ENCODE measurements at places on chromosomes 6 and 20.

GRCh38 chr6:6742535-6742934 lies 154.0 kb downstream of the LY86 start:
- DNase-seq: no peak

GRCh38 chr6:116888732-116889360 lies 11.8 kb downstream of the RFX6 start:
- no peak for DNase-seq

- no peak for DNase-seq
Measured at GRCh38 chr6:54515713-54516112, 207.5 kb downstream of the TINAG start.

- no peak for DNase-seq
Measured at GRCh38 chr6:142846459-142846831, 98.5 kb downstream of the HIVEP2 start.

GRCh38 chr6:90611543-90612312 lies 24.9 kb upstream of the MAP3K7 start:
- DNase-seq: no peak

DNA sequence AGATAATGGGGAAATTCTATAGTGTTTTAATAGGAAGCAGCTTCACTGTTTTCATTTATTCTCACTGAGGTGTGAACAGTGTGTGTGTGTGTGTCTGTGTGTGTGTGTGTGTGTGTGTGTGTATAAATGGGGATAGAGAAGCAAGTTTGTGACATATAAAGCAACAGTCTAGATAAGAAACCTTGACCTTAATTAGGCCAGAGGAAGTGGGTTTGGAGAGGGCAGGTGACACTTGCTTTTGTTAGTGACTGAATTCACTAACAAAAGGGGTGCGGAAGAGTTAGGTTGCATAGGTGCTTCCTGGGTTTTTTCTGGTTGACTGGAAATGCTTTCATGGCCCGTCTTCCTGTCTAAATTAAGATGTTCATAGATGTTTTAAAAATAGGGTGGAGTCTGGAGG lies 515.7 kb upstream of the FLRT3 start:
- DNase-seq: no peak

DNA sequence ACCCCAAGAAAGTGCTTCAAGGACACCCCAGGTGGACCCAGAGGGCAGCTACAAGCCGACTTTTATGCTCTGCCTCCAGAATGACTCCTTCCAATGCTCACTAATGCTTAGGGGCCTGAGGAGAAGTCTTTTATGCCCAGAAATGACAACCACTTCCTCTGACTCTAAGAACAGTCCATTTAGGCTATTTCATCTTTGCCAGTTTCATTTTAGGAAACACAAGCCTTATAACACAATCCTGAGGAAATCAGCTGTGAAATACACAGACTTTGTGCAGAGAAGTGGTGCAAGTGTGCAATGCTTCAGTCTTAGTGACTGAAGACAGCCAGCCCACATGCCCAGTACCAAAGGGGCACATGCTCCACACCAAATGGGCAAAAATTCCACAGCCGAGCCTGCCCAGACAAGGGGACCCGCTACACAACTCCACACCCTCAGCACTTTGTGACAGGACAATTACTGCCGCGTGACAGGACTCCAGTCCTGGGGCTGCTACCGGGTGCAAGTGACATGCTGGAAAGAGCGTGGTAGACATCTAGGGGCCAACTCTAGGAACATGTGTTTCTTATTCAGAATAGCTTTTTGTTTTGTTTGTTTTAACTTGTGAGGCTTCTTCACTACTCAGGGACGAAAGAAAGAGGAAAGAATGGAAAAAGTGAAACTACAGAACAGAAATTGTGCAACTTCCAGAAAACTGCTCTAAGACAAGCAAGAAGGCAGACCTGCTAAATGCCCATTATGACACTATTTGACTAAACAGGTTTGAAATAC lies 28.2 kb upstream of the PLAGL1 start:
- DNase-seq: no peak

- DNase-seq: no peak
Measured at GRCh38 chr6:149060985-149061760, 256.3 kb upstream of the TAB2 start.

- no peak for DNase-seq
Measured at GRCh38 chr20:44805979-44806620, 4.2 kb downstream of the RIMS4 start.

DNA sequence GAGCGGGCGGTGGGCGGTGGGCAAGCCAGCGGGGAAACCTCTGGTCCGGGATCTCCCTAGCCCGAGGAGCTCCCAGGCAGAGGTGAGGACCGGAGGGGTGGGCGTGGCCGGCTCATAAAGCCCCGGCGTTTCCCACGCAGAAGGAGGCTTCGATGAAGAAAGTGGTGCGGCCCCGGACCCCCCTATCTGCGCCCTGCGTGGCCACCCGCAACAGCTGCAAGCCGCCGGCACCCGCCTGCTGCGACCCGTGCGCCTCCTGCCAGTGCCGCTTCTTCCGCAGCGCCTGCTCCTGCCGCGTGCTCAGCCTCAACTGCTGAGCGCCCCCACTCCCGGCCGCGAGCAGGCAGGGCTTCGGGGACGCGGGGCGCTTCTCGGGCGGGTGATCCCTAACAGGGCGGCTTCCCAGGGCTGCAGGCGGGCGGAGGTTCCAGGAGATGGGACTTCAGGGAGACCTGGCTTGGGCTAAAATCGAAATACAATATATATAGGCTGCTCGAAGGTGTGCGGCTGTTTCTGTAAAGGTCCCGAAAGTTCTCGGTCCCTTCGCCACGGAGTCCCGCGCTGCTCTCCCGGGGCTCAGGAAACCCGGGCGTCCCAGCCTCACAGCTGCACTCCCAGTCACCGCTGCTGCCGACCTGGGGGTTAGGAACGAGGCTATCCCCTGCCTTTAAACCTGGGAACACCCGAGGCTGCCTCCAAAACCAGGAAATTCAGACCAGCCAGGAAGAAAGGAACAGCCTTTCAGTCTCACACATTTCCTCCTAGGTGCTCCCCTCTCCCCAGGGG lies 27.8 kb downstream of the ASIP start:
- DNase-seq: peak; percentile 4

DNA sequence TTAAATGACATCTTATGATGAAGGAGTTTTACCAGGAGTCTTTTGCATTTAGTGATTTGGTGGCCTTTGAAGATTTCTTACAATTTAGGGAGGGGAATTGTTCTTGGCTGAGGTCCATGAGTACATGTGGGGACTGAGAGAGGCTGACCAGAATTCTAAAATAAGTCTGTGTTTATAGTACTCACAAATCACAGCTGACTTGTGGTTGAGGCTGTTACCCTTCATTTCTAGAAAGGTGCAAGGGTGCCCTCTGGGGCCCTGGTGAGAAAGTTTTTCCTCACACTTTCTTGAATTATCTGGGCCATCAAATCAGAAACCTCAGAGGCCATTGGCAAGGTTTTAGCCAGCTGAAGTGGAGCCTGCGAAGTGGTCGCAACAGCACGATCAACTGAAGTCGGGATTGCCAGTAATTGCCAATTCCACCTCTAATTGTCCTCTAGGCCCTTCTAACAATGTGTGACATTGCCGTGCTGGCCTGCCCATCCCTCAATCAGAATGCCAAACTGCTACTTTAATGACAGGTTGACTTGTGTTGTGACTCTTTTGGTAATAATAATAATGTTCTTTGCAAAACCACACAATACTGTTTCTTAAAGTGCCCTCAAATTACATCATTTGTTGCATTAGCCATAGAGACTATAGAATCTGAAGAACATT lies 221.6 kb downstream of the OGFRL1 start:
- no peak for DNase-seq

- DNase-seq: no peak
Measured at GRCh38 chr6:105078386-105078708, 101.5 kb downstream of the POPDC3 start.

- no peak for DNase-seq
Measured at GRCh38 chr6:41975276-41975675, 33.7 kb upstream of the CCND3 start.

DNA sequence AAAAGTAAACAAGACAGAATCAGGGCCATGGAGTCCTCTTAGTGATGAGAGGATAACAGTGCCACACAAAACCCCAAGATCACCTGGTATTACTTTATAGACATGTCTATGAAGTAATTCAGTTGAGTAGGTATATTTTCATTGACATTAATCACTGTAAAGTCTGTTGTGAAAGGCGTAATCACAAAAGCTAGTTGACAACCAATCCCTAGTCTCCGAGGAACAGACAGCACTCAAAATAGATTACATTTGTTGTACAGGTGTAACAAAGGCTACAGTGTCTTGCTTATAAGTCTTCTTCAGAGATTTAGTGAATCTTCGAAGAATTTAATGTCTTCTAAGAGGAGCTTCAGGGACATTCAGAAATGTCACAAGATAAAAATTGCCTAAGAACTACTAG lies 120.1 kb downstream of the TMEM200A start:
- no peak for DNase-seq

GRCh38 chr6:4309540-4309939 lies 174.2 kb upstream of the ECI2 start:
- DNase-seq: no peak

- no peak for DNase-seq
Measured at GRCh38 chr6:35024551-35025054, 116.5 kb downstream of the TCP11 start.

DNA sequence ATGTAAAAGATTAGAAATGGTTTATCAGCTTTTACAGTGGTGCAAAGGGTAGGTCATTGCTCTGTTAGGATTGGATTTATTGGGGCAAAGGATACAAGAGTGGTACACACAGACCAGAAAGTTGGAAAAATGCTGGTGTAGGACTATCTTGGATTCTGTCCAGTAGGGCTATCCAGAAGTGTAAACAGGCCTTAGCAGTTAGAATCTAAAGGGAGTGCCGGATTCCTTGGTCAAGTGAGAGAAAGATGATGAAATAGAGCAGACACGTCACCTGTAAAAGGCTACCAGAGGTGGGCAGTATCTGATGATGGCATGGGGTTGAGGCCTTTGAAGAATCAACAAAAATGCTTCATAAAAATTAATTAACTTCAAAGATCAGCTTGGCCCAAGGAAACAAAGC lies 975.9 kb downstream of the KIF16B start:
- DNase-seq: no peak

- no peak for DNase-seq
Measured at GRCh38 chr6:122007339-122007738, 392.1 kb upstream of the HSF2 start.

GRCh38 chr6:106439459-106439858 lies 78.9 kb downstream of the CRYBG1 start:
- no peak for DNase-seq

DNA sequence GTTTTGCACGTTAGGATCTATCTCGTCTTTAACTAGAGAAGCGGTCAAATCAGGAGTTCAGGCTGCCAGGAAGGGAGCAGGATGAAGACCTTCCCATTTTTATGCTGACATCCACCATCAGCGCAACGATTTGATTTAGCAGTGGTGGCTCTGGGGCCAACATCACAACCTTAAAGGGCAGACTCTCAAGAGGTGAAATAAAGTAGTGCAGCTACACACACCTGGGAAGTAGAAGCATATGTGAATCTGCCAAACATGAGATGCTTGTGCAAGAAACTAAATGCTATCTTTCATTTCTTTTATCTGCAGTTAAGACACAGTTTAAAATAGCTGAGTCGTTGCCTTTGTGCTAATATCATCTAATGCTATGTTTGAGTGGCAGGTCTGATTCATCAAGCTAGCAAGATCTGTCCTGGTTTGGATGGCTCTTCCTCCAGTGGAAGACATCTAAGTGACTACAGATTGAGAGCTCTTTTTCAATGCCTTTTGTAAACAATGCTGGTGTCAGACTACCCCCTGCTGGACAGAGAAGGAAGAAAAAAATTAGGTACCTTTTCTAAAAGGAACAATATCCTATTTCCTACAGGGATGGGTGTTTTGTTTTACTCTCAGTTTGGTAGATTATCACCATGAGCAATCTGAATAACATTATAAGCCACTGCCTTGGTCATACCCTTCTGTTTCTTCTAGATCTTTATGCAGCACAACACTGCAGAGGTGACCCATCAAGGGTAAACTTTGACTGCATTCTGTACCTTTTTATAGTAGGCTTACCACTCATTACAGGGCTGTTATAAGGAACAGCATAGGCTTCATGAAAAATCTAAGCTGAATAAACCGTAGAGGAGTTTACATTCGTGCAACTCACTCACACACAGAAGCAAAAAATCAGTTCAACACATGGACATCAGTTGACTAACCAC lies 171.6 kb upstream of the FBXL4 start:
- no peak for DNase-seq

DNA sequence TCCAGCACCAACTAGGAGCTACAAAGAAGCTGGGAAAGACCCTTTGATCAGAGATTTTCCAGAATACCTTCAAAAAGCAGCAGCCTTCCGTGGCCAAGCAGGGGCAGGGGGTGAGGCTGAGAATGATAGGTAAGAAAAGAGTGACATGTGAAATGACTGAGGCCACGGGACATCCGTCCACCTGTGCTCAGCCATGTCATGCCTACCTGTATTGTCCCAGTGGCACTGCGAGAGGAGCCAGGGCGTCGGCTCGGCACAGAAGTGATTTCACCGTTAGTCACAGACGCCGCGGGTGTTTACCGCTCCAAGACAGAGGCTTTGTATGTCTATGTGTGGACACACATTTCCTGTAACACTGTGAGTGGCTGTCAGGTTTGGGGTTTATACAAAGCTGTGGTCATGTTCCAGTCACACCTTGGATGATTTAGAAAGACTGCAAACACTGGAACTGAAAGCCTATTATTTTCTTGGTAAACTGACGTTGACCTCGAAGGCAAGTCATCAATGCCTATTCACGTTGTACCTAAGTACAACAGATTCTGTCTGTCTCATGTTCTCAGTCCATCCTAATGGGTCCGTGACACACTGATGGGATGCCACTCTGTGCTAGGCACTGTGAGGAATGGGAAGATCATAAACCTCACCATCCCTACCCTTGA lies 32.1 kb upstream of the JAG1 start:
- DNase-seq: no peak

DNA sequence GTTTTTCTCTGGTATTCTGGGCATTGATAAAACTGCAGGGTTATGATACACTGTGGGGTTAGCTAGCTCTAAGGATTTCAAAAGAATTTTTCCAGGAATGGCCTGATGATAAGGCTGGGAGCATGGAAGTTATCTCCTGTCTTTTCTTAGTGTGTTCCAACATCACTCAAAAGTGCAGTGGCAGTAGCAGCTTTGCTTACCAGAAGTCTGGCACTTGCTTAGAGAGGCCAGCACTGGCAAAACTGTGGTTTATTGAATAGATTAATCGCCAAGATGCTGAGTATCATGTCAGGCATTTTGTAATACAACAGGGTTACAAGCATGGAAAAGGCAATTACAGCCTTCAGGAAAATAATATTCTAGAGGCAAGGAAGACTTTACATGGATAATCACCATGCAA lies 719.5 kb upstream of the GJE1 start:
- DNase-seq: no peak

Measured in stimulated activated CD8-positive, alpha-beta memory T cell treated with anti-CD3 and anti-CD28 coated beads, Interleukin-12 subunit alpha, Interleukin-12 subunit beta, amount 100 ng/mL, for 4 hours (primary cell).